Renal cortical epithelial cell (primary cell): ENCODE measurements at places on chromosomes 11 and 22.

DNA sequence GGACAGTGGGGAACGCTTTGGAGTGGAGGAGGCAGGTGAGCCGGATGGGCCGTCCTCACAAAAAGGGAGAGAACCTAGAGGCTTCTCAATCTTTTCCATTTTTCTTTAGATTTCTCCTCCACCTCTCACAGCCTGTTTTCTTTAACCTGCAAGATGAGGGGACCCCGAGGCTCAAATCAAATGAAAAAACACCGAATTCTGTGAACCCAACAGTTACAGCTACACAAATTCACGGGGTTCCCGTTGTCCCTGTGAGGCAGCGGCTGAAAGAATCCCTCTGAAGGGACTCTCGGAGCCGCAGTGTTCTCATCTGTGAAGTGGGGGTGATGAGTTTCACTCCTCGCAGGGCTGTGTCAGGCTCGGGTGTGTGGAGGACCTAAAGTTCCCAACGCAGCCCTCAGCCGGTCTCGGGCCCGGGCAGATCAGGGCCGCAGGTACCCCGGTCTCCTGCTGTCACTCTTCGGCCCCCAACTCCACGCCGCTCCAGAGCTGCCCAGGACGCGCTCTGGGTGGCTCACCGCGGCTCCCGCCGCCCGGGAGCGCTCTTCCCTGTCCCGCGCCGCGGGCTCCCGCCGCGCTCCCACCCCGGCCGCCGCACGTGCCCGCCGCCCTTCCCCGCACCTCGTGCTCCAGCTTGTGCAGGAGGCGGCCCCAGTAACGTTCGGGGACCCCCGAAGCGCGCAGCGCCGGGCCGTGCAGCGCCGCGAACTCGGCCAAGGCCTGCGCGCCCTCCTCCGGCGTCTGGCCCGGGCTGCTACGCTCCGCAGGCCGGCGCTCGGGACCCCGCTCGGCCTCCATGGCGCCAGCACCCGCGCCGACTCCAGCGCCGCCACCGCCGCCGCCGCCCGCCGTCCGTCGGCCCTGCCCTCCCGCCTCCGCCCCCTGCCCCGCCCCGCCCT is at the start of gene TTLL12:
Gene TTLL12, minus strand, starts transcription at position 863 of the 899 bp plus-strand sequence. Its CDS starts 65 bp downstream, at position 798.
- DNase-seq: no peak

DNA sequence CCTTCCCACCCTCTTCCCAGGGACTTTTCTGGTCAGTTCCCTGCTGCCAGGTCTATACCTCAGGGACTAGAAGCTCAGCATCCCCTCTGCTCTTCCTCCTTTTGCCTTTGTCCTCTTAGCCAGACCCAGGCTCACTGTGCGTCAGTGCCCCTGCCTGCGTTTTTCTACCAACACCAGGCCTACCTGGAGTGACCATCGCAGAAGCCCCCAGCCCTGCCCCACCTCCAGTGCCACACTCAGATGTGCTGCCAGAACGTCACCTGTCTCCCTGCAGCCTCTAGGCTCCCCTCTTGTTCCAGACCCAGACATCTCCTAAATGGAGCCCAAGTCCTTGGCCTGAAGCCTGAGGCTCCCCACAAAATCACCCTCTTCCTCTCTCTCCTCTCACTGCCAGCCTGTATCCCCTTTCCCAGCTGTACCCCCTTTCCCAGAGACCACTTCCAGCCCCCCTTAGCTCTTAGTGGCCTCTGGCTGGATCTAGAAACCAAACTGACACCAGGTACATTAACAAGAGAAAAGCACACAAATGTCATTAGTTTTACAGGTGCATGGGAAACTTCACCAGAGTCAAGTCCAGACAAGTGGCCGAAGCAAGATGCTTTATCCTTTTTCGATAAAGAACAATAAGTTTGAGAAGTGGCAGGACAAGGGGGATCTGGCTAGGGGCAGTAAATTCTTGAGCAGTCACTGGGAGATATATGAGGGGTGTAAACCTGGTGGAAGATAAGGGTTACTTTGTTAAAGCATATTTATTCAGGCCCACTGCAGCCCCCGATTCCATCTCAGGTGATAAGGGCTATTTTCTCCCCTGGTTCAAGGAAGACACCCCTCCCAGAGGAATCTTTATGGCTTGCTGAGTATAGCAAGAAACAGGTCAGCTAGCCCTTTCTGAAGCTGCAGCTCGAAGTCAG is 61.5 kb downstream of the BCR start:
- no peak for DNase-seq

DNA sequence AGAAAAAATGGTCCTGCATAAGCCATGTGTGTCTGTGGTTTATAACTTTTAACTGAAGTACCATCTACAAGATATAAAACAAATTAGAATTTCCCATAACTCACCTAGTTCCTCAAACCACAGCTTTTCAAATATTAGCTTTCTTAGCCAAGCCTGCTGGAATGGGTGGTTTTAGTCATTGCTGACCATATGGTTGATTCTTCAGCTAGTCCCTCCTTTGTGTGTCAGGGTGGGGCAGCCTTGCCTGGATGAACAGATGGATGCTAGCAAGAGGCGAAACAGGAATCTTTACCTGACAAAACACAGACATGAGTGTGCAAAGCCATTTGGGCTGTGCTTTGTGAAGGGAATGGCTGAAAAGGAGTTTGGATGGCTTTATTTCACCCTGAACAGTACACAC is 6.9 kb upstream of the B3GNT6 start:
- no peak for DNase-seq

DNA sequence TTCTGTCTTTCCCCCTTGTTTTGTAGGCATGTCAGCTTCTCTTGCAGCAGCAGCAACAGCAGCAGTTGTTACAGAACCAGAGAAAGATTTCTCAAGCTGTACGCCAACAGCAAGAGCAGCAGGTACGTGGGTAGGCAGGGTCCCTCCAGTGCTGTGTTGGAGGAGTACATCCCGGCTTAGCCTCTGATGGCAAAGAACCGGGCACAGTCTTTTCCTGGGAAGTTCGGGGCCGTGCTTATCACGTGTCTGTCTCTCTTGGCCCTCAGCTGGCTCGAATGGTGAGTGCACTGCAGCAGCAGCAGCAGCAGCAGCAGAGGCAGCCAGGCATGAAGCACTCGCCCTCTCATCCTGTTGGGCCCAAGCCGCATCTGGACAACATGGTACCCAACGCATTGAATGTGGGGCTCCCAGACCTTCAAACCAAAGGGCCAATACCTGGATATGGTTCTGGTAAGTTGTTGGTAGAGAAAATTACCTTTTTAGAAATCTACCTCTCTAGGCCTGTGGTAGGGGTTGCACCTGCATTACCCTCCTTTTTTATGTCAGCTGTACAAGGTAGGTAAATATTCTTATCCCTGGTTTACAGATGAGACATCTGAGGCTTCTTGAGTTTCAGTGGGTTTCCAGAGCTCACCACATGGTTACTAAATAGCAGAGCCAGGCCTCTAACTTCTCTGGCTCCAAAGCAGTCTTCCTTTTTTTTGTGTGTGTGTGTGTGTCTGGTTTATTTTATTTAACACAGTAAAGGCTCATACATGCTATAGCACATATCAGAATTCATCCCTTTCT is 45.2 kb upstream of the ADSL start:
- no peak for DNase-seq

GRCh38 chr22:26485806-26486390 is 2.2 kb downstream of the SRRD start:
- no peak for DNase-seq

DNA sequence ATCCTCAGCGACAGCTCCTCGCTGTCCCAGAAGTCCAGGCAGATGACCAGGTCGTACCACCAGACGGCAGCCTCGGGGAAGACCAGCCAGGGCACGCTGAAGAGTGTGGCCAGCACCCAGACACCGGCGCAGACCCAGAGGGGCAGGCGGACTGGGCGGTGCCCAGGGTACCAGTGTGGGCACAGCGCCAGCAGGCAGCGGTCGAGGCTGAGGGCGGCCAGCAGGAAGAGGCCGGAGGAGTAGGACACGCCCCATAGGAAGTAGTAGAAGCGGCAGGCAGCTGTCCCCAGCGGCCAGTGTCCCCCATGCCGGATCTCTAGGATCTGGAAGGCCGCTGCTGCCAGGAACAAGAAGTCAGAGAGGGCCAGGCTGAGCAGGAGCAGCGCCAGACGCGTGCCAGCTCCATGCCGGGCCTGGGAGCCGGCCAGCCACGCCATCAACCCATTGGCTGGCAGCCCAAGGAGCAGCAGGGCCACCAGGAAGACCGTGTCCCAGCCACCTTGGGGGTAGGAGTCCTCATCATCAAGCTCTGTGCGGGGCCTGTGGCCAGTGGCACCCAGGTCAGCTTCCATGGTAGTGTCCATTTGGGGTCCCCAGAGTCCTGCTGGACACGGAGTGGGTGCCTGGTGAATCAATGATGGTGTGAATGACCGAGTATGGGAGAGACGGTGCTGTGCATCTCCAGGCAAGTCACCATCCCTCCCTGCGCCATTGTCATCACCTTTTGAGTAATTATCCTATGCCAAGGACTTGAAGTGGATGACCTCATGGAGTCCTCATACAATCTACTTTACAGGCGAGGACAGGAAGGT is at the start of gene GPR152:
Gene GPR152, minus strand, starts transcription at position 589 of the 812 bp plus-strand sequence. Its CDS starts 5 bp downstream, at position 584.
- DNase-seq: no peak

GRCh38 chr11:83663446-83663845 is 377.3 kb upstream of the CCDC90B start:
- no peak for DNase-seq

GRCh38 chr11:112096194-112096593 is 9.5 kb downstream of the SDHD start:
- DNase-seq: no peak

- no peak for DNase-seq
Measured at GRCh38 chr11:15111215-15111614, 3.5 kb upstream of the INSC start.

- no peak for DNase-seq
Measured at GRCh38 chr22:47050401-47051051, 288.1 kb downstream of the TBC1D22A start.

- DNase-seq: no peak
Measured at GRCh38 chr22:41201141-41201540, 4.0 kb upstream of the L3MBTL2 start.

GRCh38 chr11:92735039-92735438 is 234.4 kb upstream of the MTNR1B start:
- peak; percentile 10 for DNase-seq

GRCh38 chr11:13348305-13348704 is 70.7 kb downstream of the BMAL1 start:
- DNase-seq: no peak

GRCh38 chr11:75214411-75214821 is 26.2 kb upstream of the TPBGL start:
- peak; percentile 59 for DNase-seq

DNA sequence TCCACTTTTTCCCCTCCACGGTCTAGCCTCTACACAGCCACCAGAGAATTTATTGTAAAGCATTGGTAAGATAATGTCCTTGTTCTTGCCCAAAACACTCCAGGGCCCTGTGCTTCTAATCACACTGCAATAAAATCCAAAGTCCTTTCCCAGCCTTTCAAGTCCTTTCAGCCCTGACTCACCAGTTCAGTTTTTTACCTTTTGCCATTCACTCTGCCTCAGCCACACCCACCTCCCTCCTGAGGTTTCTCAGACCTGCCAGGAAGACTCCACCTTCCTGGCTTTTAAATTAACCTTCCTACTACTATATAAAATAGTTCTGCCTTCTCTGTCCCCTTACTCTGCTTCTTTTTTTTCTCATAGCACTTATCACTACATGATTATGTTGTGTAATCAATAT is 91.0 kb upstream of the ARHGAP32 start:
- DNase-seq: peak; percentile 83

DNA sequence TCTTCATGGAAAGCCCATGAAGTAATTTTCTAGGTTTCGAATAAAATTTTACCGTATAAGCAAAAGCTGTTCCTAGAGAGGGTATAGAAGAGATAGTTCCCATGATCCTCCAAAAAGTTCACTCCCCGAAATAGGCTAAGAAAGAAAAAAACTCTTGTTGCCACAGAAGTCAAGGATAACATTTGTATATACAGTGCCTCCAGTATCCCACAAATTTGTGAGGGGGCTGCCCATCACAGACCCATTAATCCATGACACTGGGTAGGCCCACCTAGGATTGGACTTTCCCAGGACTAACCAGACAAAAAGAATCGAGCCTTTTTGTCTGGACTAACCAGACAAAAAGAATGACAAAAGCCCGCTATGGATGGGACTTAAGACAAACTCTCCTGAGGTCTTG is 233.0 kb downstream of the DDX10 start:
- DNase-seq: no peak

DNA sequence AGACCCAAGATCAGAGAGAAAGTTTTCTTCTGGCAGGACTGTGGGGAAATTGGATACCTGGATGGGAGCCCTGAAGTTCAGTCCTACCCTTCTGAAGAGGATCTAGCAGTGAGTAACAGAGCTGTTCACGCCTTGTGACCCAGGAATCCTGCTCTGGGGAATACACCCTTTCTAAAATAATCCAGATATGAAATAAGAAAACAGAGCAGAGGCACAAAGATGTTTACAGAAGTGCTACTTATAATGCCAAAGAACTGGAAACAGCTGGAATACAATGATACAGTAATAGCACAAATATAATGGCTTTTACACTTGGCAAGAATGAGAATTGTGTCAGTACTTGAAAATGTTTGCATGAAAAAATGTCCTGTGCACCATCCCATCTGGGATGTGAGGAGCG is 304.0 kb upstream of the NARS2 start:
- no peak for DNase-seq

- no peak for DNase-seq
Measured at GRCh38 chr11:32053151-32053888, 37.6 kb upstream of the RCN1 start.

- DNase-seq: peak; percentile 90
Measured at GRCh38 chr22:31313366-31314147, 21.3 kb upstream of the PIK3IP1 start.

DNA sequence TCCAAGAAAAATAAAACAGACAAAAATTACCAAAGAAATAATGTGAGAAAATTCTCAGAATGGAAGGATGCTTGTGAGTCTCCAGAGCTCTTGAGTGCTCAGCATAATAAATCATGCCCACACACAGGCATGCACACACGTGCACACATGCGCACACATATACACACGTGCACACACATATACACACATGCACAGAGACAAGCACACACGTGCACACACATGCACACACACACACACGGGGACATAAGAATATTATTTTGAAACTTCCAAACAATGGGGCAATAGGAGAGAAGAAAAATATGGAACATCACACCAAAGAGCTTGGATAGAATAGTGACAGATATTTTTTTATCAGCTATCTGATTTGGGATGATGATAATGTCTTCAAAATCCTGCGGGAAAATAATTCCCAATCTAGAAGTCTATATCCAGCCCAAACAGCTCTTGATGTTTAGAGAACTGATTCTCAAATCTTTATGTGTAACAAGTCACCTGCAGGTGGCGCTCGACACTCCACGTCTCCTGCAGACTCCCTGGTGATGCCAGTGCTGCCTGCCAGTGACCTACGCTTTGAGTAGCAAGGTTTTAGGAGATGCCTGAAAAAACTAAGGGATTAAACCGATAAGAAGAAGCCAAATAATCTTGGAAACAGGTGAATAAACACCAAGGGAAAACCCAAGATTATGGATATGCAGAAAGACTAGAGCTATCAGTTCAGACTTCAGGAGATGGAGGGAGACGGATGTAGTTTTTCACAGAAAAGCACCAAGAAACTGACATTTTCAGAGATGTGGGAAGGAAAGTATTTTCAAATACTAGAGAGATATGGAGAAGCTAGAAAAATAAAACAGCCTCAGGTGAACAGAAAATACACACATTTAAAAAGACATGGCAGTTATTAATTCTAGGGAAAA is 743.6 kb downstream of the ETS1 start:
- DNase-seq: peak; percentile 60
